SK-N-SH treated with all-trans-retinoic acid at 6 μM for 48 hours (cell line): ENCODE measurements at places on chromosomes 12 and 14.

DNA sequence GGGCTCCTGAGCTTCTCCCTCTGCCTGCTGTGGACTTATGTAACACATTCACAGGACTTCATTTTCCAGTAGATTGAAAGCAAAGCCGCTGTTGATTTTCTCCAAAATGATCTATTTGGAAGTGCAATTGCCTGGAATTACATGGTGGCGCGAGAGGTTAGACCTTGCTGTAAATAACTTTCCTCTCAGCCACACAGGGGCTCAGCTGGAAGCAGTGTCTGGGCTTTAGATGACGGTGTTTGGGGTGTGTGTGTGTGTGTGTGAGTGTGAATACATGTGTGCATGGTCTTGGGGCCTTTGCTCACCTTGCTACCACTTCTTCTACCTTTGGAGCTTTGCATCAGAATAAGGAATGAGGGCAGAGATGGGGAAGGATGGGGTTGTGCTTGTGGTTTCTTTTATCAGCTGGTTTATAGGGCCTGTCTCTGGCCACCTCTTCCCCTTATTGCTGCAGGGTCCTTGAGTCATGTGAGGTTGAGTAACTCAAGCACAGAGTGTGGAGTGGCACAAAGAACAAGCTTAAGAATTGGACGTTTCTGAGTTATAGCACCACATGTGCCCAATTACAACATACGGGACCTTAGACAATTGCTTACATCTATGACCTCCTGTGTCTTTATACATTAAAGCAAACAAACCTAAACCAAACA lies 280.6 kb downstream of the NRXN3 start:
- no peak for ATAC-seq

- no peak for ATAC-seq
Observed at GRCh38 chr12:79143803-79144202, 279.2 kb downstream of the SYT1 start.

- peak; percentile 93 for ATAC-seq
Observed at GRCh38 chr12:28507033-28507432, 316.8 kb downstream of the CCDC91 start.

GRCh38 chr12:105355752-105356151 lies 25.3 kb downstream of the C12orf75 start:
- peak; percentile 63 for ATAC-seq

DNA sequence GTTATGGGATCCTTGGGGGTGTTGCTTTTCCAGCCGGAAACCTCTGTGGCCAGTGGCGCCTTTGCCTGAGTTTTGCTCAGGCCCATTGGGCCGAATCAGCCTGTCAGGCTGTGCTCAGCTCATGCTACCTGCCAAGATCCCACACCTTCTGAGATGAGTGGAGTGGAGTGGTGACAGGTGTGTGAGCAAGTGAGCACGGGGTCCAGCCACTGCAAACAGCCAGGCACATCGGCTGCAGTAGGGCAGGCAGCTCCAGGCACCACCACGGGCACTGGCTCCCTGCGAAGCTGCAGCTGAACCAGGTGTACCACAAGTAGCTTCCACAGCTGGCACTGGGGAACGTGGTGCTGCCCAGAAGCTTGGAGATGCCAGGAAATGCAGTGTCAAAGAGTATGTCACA lies 21.1 kb upstream of the WDR89 start:
- ATAC-seq = no peak

DNA sequence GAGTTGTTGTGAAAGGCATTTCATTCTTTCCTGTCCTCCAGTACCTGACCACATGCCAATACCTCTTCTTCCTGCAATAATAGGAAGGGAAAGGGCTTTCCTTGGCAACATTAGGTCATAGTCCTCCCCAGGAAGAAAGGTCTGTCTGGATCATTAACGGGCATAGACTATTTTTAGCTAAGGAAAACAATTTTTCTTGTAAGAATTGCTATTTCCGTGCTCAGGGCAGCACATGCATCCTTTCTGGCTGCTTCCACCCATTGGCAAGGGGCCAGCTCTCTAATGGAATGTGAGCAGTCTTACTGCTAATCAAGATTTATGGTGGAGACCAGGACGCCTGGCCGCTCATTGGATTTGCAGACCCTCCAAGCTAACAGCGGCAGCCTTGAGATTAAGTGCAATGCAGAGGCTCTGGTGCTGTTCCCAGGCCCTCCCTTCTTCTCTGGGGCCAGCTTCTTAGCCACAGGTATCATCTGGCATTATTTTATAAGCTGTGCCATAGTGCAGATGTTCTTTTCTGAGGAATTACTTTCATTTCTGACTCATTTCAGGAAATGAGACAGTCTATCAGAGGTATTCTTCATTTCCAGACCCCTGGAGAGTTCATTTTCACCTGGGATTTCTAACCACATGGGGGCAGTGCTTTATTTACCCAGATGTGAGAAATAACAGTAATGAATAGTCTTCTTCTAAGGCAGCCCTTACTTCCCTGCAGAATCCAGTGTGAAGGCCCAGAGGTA lies 52.9 kb downstream of the ANO6 start:
- peak; percentile 90 for ATAC-seq

DNA sequence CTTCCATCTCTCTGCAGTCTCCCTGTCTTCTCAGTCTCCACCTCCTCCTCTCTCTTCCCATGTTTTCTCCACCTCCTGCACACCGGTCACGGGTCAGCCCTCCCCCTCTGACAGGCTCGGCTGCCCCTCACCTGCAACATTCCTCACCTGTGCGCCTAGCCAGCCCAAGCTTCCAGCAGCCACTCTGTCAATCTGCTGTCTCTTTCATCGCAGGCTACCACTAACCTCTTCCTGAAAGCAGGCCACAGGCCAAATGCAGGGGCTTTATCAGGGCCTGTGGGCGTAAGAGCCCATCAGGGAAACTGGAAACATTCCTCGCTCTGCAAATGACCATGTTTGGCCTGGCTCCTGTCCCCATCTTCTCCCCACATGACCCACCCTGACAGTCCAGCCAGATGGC lies 34.5 kb downstream of the CMKLR1 start:
- ATAC-seq = no peak

GRCh38 chr12:114984634-114985061 lies 300.7 kb upstream of the TBX3 start:
- no peak for ATAC-seq

- ATAC-seq = peak; percentile 87
Observed at GRCh38 chr12:113271853-113272561, 50.7 kb downstream of the TPCN1 start.

GRCh38 chr12:19288603-19289244 lies 150.6 kb upstream of the AEBP2 start:
- ATAC-seq = peak; percentile 76

DNA sequence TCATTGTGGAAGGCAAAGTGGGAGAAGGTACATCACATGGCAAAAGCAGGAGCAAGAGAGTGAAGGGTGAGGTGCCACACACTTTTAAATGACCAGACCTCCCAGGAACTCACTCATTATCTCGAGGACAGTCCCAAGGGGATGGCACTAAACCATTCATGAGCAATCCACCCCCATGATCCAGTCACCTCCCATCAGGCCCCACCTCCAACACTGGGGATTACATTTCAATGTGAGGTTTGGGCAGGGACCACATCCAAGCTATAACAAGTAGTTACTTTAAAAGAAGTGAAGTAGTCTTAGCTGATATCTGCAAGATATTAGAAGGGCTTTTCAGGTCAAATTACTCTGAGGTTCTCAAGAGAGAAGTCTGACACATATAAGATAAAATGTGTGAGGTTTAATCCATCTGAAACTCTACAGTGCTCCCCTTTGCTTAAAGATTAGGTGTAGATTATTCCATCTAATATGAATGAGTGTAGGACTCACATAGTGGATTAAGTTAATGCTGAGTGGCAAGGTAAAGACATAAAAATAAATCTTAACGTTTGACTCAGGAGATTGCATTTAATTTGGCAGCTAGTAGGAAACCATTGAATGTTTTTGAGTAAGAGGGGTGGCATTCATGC lies 130.8 kb downstream of the TMX1 start:
- peak; percentile 54 for ATAC-seq

DNA sequence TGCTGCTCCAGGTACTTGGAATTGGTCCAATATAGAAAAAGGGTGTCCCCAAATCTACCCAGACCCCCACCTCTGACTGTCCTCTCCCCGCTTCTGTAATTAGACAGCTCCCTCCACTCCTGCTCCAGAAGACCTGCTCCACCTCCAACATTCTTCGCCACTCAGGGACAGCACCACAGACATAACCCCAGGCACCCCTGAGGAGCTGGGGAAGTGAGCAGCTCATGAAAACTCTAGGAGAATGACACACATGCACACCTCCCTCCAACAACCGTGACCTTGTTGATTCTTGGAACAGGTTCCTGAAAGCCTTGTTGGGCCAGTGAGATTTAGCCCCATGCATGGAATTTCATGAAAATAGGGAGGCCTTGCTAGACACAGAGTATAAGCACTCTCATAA lies 8.2 kb downstream of the KRT4 start:
- ATAC-seq = no peak

DNA sequence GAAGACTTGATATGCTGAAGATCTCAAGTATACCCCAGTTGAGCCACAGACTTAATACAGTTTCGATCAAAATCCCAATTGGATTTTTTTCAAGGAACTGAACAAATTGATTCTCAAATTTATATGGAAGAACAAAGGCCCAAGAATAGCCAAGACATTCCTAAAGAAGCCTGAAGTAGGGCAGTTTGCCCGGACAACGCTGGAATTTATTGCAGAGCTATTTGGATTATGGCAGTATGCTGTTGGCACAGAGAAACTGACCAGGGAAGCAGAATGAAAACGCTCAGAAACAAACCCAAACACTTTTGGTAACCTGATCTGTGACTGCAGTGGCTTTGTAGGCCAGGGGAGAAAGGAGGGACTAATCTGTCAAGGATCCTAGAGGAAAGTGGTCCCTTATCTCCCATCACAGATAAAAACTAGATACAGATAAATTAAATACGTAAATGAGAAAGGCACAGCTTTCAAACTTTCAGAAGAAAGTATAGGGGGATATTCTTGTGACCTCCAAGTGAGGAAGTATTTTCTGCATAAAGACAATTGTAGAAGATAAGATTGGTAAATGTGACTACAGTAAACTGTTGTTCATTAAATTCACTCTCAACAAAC lies 35.9 kb upstream of the GSC start:
- ATAC-seq = no peak

- no peak for ATAC-seq
Observed at GRCh38 chr12:12011880-12012260, 58.9 kb upstream of the BCL2L14 start.

DNA sequence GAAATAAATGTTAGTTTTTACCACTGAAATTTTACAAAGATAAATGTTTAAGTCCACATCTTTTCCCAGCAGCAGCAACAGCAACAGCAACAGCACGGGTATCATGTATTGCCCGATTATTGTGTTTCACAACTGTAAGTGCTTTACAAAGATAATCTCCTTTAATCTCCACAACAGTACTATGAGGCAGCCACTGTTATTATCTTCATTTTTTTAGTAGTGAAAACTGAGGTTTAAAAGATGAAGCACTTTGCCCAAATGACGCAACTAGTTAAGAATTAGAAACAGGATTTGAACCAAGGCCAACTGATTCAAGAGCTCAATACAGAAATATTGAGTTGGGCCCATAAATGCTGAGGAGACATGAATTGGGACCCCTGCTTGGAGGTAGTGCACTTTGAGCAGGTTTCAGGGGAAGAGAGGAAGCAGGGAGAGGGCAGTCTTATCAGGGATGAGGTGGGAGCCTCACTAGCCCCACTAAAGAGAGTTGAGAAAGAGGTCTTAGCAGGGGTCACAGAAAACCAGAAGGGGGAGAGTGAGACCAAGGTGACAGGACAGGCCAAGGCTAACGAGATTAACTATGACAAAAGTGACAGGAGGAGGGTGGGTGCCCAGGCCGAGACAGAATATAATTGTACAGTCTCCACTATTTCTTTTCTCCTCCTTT lies 15.3 kb downstream of the KRT2 start:
- no peak for ATAC-seq

- ATAC-seq = no peak
Observed at GRCh38 chr12:16531621-16532020, 74.3 kb downstream of the LMO3 start.

- ATAC-seq = no peak
Observed at GRCh38 chr12:130832561-130833209, 6.4 kb downstream of the STX2 start.

DNA sequence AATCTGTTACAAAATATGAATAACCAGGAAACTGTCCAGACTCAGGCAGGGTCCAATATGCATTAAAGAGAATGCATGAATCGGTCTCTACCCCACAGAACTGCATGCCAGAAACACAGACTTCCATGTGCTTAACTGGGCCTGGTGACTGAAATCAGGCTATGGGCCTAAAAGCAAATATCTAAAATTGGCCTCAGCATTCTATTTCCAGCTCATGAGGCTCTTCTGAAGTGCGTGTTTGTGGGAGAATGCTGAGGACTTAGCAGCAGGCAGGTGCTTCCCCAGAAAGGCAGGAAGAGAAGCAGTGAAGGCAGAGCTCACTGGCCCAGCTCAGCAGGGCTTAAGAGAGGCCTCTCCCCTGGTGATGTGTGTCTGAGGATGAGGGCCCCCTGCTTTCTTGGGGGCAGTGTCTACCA lies 48.5 kb downstream of the ADGRD1 start:
- no peak for ATAC-seq

DNA sequence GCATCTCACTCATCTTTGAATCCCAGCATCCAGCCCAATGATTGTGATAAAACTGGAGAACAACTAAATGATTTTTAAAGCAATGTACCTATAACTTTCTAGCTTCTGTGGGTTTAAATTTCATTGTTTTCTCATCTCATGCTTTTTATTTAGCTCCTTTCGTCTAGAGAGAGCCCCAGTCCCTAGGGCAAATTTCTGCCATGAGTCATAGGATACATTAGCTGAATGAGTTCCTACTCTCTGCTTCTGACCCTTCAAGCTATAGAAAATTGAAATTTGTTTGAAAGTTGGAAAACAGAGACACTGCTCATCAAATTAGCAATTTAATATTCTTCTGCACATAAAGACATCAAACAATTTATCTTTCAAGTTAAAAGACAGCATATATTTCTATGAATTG lies 113.9 kb downstream of the KIF21A start:
- peak; percentile 61; the same call in 1 of the 3 replicates for ATAC-seq

DNA sequence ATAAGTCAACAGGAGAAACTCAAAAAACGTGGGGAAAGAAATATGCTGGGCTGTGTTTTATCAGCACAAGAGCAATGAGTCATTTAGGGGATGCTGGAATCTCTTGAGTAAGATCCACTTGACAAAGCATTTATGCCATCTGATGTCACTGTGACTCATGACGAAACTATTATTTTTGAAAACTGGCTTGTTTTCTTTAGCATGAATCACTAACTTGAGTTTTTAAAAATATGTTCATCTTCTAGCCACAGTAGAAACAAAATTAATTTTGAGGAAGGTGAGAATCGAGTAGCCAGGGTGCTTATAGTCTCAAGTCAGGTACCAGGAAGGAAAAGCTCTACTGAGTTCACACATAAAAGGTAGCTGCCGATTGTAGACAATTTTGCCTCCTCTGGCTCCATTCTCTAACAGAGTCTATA lies 456.2 kb upstream of the MGAT4C start:
- peak; percentile 97 for ATAC-seq

- peak; percentile 59 for ATAC-seq
Observed at GRCh38 chr14:51396222-51396815, 156.3 kb downstream of the TMX1 start.

DNA sequence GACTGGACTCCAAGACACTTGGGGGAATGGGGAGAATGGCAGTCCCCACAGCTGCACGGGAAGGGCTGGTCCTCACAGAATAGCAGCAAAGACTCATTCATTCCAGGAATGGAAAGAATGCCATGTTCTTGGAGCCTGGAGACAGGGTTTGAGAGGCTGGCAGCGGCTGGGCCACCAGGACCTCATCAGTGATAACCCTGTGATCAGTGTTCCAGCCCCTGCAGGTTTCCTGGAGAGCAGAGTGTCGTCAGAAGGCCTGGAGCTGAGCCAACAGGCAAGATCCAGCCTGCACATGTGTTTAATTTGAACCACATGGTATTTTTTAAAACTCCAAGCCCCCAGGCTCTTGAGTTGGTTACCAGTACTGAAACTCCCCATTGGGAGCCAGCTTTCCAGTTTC lies 11.3 kb downstream of the BDKRB1 start:
- ATAC-seq = peak; percentile 64
